ENCODE measurements at places on chromosomes 2 and 18.

GRCh38 chr18:26483633-26484032 lies 64.7 kb downstream of the KCTD1 start:
- no peak for DNase-seq

GRCh38 chr2:149860276-149860921 lies 272.8 kb upstream of the MMADHC start:
- DNase-seq: no peak

GRCh38 chr2:167335541-167335992 lies 447.3 kb downstream of the XIRP2 start:
- DNase-seq: no peak

DNA sequence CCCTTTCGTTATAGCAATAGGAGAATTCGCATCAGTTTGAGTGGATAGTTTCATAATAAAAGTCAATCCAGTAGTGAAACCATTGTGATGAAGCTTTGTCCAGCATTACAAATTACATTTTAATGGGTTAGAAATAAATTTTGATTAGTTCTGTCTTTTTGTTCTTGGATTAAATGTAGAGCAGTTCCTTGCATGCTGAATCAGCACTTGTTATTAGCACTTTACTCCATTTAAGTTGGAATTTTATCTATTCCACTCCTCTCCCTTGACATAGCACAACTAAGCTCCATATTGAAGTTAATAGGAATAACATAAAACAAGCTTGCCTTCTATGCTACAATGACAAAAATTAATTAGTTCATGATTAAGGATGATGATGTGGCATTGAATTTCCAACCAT lies 624.1 kb downstream of the CCDC85A start:
- no peak for DNase-seq

DNA sequence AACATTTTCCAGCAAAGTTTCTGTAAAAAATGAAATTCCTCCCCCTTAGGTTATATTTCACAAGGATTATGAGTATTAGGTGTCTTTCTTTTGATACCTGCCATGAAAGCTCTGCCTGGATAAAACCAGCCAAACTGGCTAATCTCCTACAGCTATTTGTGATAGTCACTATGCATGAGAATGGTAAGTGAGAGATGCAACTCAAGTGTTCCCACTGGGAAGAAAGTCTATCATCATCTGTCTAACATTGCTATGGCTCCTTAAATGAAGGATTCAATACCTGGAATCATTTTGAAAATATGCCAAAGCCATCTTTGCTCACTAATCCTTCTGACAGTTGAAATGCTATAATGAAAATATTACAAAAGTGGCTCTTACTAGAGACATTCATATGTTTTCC lies 339.9 kb upstream of the LRRTM4 start:
- no peak for DNase-seq

DNA sequence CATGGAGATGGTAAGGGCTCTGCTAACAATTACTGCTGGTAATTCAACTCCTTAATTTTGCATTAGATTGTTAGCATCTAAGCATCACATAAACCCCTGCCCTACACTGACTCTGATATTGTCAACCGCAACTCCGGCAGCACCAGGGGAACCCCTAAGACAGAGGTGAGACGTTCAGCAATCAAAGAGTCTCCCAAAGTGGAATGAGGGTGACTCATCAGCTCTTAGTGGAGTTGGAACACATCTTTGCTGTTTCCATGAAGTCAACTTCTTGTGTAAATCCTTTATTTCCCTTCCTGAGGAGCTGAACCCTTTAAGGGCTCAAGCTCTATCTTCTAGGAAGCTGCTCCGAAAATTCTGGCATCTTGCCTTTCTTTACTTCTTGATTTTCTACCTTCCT lies 52.1 kb downstream of the ABCG8 start:
- DNase-seq: no peak

DNA sequence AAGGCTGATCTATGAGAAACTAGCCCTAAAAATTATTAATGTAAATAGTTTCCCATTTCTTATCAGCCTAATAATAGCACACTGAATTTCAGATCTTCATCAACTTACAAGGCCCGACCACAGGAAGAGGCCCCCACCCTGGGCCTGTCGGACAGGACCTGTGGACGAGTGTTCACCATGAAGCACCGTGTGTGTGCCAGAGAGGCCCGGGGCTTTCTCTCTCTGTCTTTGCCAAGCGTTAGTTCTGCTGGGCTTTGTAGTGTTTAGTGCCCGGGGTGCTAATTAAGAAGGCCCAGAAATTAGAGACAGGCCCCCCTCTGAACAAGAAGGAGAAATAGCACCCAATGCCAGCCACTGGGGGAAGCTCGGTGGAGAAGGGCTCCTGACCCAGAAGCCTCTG lies 265.7 kb downstream of the TWIST2 start:
- DNase-seq: no peak

DNA sequence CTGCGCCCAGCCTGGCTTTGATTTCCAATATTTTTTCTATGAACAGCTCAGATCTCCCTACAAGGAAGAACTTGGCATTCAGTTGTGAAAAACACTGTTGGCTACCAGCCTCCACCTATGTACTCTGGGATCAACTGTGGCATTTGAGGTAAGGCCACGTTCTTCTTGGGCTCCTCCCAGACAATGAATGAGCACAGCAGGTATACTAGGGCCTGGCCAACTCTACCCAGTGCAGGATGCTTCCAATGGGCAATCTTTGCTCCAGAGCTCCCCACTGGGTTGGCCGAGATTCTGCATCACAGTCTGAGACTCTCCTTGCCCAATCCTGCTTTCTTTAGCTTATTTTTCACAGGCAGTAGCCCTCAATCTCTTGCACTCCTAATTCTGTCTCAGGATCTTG lies 75.9 kb downstream of the TMEM131 start:
- no peak for DNase-seq

GRCh38 chr2:177543007-177543760 lies 150.6 kb downstream of the AGPS start:
- DNase-seq: no peak

- no peak for DNase-seq
These were observed 39.5 kb upstream of the KLHL14 start for GRCh38 chr18:32812342-32812741.

DNA sequence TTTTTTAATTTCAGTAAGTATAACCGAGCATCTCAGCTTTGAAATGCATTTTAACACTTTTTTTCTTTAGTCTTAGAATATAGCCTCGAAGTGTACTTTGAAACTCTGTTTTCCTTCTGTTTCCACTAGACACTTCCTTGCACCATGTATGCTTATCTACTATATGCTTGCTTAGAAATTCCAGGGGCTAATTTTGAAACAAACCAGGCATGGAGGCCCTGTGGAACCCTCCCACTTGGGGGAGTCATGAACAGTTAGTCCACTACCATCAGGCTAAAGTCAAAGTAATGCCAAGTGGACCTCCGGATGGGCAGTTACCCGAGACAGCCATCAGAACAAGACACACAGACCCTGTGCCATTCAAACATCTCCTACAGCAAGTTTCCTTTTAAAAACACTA lies 120.3 kb downstream of the LCLAT1 start:
- DNase-seq: no peak

GRCh38 chr2:209610631-209611030 lies 161.0 kb upstream of the UNC80 start:
- no peak for DNase-seq

All from stimulated activated CD4-positive, alpha-beta T cell treated with anti-CD3 and anti-CD28 coated beads, Interleukin-1b, Interleukin-23, amount 100 ng/mL, for 1 hour (primary cell).